WERI-Rb-1 (cell line): ENCODE measurements at places on chromosomes 7 and 10.
A peak's percentile ranks its signal among the peaks of the same experiment; 100 is the strongest.

DNA sequence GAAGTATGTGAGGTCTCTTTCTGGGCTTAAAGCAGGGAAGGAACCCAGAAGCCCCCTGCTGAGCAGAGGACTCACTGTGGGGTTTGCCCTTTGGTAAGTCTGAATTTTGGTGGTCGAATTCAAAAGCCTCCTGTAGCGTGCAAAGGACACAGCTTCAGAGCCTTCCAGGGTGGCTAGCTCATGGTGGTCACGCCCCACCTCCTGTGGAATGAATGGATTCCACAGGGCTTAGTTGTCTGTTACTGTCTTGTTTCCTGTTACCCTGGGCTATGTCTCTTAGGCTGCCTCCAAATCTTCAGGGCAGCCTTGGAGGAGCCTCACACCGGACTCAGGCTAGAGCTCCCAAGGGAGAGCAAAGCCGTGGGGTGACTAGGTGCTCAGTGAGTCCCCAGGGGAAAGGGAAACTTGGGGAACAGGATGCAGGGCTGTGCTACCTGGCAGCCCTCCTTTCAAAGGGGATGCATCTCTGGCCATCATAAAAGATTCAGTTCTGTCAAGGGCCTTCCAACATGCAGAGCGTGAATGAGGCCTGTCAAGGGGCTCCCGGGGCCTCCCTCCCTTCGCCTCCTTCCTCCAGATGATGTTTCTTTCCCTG, 211.7 kb downstream of the CCSER2 start:
- DNase-seq = no peak

- no peak for DNase-seq
Observed at GRCh38 chr7:142793156-142793555, 22.4 kb downstream of the PRSS2 start.

DNA sequence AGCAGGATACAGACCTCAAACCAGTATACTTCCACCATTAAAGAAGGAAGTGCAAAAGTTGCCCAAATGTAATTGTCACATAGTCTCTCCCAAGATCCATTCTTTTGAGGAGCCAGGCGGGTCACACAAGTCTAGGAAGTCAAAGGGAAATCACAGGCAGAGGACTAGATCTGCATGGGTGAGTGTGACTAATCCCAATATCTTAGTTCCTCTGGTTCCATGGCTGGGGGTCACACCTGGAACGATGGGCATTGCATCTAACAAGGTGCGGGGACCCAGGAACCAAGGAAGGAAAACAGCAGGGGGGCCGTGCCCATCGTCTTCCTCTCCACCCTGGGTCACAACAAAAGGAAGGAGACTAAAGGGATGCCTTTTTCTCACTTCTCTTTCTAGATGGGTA, 1138.8 kb downstream of the XPNPEP1 start:
- DNase-seq = no peak

DNA sequence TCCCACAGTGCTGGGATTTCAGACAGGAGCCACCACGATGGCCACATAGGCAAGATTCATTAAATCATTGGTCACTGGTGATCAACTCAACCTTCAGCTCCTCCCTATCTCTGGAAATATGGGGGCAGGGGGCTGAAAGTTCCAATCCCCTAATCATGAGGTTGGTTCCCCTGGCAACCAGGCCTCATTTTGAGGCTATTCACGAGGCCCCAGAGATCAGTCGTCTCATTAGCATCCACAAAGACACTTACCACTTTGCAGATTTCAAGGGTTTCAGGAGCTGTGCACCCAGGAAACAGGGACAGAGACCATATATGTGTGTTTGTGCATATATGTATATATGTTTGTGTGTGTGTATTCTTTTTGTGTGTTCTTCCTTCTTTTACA, 7.7 kb upstream of the GUSB start:
- no peak for DNase-seq

DNA sequence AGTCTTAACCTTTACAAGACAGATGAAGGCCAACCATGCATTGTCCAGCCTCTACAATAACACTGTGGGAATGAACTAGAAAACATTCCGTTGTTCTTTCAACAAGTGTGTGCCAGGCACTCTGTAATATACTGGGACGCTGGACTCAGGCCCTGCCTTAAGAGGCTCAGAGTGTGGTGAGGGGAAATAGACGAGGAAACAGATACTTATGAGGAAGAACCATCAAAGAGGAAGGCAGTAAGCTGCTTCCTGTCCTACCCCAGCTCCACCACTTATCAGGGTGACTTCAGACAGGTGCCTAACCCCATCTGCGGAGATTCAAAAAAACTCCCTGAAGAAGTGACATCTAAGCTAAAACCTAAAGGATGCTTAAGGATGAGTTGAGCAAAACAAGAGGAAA, 8.9 kb upstream of the TRIM8 start:
- no peak for DNase-seq

GRCh38 chr7:37259319-37259821, 189.3 kb downstream of the ELMO1 start:
- DNase-seq = no peak

DNA sequence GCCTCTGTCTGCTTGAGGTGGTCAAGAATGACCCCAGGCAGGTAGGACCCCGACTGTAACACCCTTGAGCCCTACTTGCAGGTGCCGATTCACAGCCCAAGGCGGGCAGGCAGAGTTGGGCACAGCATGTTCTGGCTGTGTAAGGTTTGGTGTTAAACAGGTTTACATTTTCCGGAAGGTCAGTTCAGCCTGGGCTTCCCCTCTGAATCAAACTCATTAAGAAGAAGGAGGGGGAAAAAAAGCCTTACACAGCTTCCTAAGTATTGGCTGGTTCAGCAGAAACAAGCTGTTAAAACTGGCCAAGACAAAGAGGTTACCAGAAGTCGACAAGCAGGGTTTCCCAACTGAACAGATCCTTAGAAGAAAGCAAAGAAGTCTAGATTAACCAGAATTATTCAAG, 132.7 kb downstream of the PRPF18 start:
- no peak for DNase-seq

DNA sequence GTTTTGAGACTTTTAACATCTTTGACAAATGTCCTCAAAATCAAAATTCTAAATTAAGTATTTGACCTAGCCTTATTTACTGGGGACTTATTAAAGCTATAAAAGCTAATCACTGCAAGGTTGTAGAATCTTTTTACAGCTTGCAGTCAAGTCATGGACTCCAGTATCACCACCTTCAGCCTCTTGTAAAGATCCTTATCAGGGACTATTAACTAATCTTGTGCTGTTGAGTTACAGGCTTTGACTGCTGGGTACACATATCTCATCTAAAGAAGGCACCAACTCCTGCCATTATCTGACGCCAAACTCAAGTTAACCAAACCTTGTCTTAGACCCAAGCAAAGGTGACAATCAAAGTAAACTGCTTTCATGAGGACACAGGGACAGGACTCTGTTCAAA, 621.0 kb upstream of the IGFBP3 start:
- DNase-seq = no peak

- no peak for DNase-seq
Observed at GRCh38 chr10:129033340-129033739, 433.7 kb upstream of the MGMT start.

- DNase-seq = no peak
Observed at GRCh38 chr10:132264306-132264950, 43.3 kb downstream of the STK32C start.

GRCh38 chr7:17302575-17303142, 4.2 kb downstream of the AHR start:
- DNase-seq = no peak

- DNase-seq = no peak
Observed at GRCh38 chr7:30303312-30304039, 19.1 kb downstream of the ZNRF2 start.

GRCh38 chr7:95845007-95845406, 72.7 kb downstream of the DYNC1I1 start:
- DNase-seq = no peak

GRCh38 chr7:51127618-51127904, 189.0 kb downstream of the COBL start:
- no peak for DNase-seq

- DNase-seq = no peak
Observed at GRCh38 chr10:99661377-99661763, 2.1 kb downstream of the ENTPD7 start.

DNA sequence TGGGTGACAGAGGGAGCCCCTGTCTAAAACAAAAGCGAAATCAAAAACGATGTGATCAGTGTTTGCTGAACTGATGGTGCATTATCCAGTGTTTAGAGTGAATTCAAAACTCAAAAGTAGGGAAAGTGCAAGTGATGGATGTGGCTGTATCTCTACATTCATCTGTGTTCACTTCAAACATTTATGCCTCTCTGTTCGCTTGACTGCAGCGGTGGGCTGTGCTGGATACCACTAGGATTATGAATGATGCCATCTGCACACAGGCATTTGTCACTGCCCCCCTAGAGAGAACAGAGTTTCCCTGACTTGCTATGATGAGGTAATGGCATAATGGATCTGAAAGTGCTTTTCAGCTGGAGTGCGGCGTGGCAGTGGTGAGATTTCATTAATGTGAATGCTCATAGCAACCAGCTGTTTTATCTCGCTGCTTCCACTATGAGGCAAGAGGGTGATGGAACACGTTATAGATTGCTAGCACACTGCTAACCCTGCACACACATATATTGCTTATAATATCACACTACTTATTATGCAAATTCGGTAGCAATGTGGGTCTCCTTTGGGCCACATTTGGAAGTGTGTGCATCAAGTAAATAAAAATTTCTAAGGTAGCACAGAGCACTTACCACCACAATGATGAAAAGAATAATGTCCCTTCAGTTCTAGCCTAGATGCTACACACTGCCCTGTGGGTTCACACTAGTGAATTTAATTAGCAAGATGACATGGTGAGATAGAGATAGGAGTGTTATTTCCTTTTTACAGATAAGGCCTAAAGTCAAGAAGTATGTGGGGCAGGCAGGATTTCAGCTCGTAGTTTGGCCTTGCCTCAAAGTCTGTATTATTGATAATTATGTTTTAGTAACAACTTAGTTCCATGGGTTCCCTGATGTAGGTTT, 164.7 kb downstream of the CAMK1D start:
- DNase-seq = no peak

DNA sequence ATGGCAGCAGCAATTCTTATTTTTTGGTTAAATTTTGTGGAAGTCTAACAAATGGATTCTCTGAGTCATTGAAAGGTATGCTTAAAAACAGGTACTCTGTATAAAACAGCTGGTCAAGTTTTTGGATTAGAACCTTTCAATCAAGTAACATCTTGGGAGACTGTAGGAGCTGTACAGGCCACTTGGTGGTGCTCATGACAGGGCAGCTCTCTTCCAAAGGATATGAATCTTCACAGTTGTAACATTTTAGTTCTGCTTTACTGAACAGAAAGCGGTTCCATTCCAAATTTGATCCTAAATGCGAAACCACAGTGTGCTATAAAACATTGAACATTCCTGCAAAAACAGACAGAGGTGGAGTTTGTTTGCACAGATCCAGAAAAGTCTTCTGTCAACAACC, 44.5 kb upstream of the AGR3 start:
- peak; percentile 22 for DNase-seq

DNA sequence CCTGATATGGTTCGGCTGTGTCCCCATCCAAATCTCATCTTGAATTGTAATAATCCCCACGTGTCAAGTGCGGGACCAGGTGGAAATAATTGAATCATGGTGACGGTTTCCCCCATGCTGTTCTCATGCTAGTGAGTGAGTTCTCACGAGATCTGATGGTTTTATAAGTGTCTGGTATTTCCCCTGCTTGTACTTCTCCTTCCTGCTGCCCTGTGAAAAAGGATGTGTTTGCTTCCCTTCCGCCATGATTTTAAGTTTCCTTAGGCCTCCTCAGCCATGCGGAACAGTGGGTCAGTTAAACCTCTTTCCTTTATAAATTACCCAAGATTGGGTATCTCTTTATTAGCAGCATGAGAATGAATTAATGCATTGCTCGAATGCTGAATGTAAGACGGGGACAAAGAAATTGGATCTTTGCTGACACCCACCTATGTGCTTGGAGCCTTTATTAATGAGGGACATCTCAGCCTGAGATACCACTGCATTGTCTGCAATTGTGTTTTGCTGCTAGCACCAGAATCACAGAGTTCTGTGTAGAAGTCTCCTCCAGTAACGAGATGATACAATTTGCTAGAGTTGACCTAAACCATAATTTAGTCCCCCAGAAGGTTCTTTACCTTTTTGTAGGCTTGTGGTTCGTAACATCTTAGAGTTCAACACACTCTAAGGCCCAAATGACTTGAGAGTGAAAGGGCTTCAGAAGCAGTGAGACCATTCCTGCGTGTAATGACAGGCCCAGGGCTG, 28.6 kb downstream of the SLC35B4 start:
- no peak for DNase-seq

- DNase-seq = no peak
Observed at GRCh38 chr7:10239695-10240345, 733.9 kb upstream of the PHF14 start.

DNA sequence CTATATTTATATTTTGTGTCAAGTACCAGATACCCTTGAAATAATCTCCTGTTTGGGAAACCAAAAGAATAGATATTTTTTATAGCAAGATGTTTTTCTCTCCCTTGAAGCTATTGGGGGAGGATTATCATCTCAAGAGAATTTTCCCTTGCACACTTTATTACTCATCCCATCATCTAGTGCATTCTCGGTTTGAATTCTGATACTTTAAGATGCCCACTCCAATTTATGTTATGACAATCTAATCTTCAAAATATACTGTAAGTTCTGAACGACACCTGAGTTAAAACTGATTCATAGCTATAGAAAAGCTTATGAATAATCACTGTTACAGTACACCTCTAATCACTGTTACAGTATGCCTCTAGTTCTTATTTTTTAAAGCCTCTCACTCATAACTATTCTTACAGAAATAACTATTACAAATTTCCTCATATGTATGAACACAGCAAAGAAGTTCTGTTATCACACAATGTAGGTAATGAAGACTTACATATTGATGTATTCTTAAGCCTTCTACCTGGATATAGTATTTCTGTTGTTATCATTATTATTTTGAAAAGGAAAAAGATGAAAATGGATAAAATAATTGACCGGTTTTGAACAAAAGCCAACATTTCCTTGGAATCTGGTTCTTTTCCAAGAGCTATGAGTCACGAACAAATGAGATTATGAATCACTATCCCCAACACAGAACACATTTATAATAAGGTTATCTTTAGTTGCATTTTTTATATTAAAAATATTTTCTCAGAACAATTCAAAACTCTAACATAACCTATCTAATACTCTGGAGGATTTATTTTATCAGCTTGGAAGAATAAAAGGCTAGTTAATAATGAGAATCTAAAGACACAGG, 72.3 kb upstream of the FAM13C start:
- no peak for DNase-seq

GRCh38 chr10:57925045-57925444, 342.6 kb downstream of the IPMK start:
- DNase-seq = no peak

GRCh38 chr7:29976266-29976665, 13.3 kb downstream of the SCRN1 start:
- no peak for DNase-seq

DNA sequence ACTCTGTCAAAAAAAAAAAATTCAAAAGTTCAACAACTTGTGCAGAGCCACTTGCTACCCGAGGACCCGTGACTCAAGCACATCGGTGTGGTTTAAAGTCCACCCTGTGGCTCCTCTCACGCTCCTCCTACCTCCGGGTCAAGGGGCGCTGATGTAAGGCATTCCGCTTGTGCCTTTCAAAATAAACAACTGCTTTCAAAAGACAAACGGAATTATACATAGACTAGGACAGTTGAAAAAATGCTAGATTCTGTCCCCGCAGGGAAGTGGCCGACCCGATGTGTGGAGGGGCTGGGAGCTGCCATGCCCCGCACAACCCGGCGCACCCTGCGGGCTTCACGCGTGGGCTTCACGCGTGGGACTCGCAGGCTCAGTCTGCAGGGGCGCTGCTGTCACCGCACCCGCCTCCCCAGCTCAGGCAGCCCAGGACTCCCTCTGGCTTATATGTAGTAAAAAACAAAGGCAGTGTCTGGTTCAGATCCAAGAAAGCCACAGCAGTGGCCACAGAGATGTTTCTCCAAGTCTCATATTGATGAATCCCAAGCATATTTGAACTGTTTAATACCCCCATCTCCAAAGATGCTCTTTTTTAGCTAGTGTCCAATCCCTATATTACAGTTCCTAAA, 239.7 kb upstream of the INHBA start:
- DNase-seq = no peak
